ENCODE measurements at places on chromosomes 2 and 18. TPM values are rescaled to one million over a fixed set of nuclear protein-coding genes. Genes with fewer than 3 reads are reported as not detected.

The NOTO gene
- total RNA-seq = not detected

DNA sequence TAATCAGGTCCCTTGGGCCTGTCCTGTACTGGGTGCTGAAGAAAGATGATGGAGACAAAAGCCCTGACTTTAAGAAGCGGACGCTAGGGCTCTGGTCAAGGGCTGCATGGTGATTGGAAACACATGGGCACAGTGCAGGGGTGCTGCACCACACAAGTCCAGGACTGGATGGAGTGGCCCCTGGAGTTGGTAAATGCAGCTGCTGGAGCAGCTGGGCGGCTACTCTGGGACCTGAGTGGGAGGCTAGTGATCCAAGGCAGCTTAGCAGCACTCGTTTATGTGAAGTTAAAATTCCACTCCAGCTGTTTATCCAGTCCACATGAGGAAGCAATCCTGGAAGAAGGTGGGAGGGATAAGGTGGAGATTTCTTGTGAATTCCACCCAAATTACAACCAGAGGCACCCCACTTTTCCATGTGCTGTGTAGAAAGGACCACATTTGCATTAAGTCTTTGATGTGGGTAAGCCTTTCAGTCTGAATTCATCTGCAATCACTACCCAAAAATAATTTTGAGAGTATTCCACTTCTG, 24.9 kb downstream of the MERTK start:
- DNase-seq = no peak

DNA sequence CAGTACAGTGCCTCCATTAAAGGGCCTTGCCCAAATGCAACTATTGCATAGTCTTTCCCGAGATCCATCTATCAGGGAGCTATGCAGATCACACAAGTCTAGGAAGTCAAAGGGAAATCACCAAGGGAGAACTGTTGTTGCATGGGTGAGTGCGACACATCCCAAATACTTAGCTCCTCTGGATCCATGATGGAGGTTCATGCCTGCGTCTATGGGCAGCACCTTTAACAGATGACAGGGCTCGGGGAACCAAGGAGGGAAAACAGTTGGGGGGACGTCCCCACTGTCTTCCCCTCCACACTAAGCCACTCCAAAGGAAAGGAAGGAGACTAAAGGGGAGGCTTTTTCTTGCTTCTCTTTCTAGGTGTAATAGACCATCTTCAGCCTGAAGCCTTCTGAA, 552.8 kb upstream of the PKDCC start:
- no peak for DNase-seq

- DNase-seq = no peak
Observed at GRCh38 chr2:221463241-221463896, 108.7 kb downstream of the EPHA4 start.

DNA sequence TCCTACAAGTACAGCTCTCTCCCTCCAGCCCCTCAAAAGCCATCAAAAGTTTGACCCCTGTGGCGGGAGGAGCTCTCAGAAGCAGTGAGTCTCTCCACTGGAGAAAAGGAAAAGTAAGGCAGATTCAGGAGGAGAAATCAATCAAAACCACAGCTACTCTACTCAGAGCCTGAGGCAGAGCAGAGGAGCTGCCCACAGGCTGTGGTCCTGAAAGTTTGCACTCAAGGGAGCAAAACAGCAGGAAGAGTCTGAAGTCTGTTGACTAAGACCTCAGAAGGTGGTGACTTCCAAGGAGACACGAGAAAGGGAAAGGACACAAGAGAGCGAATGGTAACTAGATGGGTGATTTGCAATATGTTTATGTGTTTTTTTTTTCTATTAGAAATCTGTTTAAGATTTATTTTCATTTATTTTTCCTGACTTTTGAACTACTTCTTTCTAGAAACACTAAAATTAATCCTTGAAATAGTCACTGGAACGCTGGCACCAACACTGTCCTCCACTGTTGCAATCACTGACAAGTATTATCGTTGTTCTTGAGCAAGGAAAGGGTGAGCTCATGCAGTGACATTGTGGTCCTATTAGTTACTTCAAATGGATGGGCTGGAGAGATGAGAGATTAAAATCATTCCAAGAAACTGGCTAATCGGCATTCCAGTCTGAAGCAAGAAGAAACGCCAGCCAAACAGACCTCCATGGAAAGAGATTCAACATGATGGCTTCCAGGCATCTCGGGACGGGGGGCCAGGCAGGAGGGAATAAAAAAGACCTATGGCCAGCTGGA, 35.8 kb downstream of the PID1 start:
- DNase-seq = no peak

All from activated T-helper 1 cell treated with anti-CD3 and anti-CD28 coated beads, Interleukin-12 subunit alpha, Interleukin-12 subunit beta, Interleukin-2, Interleukin-4 antibody, amounts not matched to agents 30 ng/mL and 10 ng/mL and 1 ng/mL, durations not matched to agents 14 hours and 24 hours and 36 hours (primary cell).